ENCODE measurements at places on chromosomes 6 and 20.

DNA sequence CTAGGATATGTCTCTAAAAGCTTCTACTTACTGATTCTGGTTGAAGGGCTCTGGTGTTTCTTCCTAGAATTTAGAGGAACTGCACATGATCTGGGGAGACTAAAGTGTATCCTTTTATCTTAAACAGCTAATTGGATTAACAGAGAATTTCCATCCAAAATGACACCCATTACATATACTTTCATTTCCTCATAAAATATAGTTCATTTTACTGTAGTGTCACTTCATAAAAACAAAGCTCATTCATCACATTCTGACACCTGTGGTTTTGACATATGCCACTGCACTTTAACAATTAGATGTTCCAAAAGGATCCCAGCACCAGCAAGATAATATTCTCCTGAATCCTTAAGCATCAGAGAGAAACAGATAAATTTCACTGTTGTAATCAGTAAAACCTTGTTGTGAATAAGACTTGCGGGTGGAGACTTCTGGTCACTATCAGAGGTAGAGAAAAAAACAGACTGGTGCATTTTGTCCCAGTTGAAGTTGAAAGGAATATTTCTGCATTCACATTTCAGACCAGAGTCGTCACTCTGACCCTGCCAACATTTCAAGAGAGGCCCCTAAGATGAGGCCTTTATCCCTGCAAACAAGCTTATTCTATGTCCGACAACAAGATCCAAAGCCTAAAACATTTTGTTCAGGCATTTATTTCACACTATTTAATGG is 175.3 kb upstream of the BMP5 start:
- no peak for DNase-seq

GRCh38 chr6:2196079-2196679 is 49.2 kb downstream of the GMDS start:
- DNase-seq = no peak

DNA sequence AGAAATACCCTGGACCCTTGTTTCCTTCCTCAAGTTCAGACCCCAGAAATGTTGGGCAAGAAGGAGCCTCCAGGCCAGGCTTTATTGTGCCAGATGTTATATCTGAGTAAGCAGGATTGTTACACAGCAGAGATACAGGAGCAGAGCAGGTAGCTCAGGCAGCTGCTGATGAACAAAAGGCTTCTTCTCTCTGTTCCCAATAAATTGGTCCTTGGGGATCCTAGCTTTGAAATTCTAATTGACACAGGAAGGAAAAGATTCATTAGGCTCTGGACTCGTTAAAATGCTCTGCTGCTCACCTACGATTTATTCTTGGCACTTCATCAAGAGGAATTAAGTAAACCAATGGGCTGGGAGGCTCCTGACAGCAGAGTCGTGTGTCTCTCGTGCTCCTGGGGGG is 54.2 kb downstream of the RALY start:
- DNase-seq = no peak

DNA sequence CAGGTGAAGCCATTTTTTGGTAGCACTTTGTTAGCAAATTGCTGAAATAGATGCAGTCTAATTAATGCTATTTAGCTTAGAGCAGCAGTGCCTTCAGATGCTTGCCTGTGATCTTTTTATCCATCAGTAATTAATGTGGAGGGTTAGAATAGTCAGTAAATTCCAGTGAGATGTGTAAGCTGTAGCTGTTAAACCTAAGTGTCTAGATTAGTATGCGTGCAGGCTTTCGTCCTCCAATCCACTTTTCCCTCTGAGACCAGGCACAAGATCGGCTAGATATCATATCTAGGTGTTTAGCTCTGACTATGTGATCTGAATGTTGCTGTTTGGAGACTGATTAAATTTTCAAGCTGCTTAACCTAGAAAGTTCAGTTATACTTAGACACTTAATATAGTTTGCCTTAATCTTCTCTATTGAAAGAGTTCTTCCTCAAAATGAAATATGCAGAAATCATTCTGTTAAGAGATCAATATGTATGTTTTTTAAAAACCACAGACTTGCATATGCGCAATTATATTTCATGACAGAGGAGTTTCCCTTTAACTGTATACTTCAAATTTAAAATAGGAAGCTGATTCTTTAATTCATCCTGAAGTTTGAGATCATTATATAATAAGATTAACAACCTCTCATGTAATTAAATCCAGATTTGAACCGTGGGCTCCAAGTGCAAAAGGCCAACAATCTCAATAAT is 41.2 kb downstream of the XRN2 start:
- no peak for DNase-seq

DNA sequence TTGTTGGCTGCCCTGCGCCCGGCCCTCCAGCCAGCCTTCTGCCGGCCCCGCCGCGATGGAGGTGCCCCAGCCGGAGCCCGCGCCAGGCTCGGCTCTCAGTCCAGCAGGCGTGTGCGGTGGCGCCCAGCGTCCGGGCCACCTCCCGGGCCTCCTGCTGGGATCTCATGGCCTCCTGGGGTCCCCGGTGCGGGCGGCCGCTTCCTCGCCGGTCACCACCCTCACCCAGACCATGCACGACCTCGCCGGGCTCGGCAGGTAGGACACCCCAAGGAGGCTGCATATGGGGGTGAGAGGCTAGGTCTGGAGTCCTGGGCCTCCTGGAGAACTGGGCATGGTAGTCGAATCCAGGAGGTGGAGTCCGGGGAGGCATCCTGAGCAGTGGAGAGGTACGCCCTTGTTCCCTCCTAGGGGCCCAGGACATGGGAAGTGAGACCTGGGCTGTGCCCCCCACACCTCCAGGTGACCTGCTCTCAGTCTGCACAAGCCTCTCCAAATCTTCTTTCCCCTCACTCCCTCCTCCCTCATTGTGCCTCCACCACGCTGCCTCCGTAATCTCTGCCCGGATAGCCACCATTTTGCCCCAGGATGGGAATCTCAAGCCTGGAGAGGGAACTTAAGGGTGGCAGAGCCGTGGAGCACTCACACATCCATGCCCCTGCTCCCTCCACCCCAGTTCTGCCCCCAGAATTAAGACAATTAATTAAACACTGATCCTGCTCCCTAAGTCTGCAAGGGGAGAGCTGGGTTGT is 541 bp downstream of the CDC25B start:
- no peak for DNase-seq

- DNase-seq = no peak
Measured at GRCh38 chr6:161023316-161023715, 31.7 kb downstream of the MAP3K4 start.

DNA sequence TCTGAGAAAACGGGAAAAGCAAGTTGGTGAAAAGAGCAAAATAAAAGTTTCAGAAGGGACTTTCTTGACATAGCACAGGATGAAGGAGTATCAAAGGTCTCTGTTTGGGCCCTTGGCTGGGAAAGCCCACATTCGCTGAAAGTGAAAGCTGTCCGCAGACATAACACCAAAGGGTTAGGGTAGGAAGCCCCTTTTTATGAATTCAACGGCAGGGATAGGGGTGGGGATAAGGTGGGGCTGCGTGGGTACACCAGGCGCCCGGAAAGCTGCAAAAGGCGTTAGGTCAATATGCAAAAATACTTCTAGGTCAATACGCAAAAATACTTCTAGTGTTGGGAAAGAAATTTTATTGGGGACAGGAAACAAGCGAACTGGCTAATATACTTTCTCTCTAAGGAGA is 135.1 kb downstream of the OR2B2 start:
- DNase-seq = no peak

DNA sequence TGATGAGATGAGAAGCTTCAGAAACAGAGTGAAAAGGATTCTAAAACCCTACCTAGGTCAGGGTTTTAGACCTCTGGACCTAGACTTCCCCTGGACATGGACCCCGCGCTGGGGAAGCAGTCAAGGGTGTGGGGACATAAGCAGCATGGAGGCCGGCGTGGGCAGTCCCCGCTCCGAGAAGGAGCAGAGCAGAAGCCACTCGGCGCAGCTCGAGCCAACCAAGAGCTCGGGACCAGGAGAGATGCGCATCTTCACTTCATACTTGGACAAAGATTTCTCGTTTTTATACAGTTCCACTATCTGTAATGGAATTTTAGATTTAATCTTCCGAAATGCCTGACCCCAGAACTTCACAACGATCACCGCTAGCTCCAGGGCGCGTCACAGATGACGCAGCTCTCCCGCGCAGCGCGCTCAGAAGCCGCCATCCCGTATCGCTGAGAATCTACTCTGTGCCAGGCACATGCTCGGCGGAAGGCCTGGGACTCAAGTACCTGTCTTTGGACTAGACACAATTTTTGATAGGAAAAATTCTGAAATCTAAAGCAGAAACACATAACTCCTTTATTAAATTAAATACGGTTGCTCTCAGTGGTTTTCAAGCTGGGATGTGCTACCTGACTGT is 60.3 kb downstream of the WDR27 start:
- no peak for DNase-seq

DNA sequence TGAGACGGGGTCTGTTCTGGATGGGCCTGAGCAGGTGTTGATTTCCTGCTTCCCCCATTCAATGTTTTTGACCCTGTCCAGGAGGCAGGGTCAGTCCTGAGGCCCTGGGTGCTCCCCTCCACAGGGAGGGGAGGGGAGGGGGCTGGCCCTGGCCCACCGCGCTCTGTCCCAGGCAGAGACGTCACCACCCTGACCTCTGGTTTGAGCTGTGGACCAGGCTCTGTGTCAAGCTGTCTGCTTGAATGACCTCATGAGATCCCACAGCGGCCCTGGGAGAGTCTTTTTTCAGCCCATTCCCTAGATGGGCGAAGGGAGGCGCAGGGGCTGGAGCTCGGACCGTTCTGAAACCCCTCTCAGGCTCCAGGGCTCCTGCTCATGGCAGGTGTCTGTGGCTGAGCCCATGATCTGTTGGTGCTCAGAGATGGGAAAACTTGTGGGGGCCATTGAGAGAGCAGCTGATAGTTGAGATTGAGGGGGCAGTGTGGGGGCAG is 8.9 kb upstream of the LKAAEAR1 start:
- DNase-seq = no peak

DNA sequence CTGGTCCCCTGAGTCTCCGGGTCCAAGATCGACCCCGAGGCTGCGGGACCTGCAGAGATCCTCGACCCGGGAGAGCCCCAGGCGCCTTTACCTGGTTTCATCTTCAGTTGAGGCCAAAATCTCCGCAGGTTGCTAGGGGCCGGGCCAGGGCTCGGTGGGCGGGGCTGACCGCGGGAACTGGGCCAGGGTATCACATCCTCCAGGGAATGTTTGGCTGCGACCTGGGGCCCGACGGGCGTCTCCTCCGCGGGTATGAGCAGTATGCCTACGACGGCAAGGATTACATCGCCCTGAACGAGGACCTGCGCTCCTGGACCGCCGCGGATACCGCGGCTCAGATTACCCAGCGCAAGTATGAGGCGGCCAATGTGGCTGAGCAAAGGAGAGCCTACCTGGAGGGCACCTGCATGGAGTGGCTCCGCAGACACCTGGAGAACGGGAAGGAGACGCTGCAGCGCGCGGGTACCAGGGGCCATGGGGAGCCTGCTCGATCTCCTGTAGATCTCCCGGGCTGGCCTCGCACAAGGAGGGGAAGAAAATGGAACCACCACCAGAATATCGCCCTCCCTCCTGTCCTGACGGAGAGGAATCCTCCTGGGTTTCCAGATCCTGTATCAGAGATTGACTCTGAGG is 53.8 kb upstream of the POLR1H start:
- DNase-seq = no peak

DNA sequence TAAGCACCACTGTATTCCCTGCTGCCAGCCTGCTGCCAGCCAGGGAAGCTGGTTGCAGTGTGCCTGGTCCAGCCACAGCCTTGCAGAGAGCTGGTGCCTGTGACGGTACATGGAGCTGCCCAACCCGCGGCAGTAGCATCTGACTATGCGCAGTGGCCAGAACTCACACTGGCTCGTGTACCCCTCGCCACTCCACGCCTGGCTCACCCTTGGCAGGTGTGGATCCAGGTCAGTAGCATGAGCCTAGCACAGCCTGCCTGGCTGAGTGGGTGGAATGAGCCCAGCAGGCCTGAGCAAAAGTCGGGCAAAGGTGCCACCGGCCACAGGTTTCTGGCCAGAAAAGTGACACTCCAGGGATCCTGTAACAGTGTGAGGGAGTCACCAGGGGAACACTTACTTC is 361.7 kb upstream of the MAP3K7 start:
- DNase-seq = no peak

DNA sequence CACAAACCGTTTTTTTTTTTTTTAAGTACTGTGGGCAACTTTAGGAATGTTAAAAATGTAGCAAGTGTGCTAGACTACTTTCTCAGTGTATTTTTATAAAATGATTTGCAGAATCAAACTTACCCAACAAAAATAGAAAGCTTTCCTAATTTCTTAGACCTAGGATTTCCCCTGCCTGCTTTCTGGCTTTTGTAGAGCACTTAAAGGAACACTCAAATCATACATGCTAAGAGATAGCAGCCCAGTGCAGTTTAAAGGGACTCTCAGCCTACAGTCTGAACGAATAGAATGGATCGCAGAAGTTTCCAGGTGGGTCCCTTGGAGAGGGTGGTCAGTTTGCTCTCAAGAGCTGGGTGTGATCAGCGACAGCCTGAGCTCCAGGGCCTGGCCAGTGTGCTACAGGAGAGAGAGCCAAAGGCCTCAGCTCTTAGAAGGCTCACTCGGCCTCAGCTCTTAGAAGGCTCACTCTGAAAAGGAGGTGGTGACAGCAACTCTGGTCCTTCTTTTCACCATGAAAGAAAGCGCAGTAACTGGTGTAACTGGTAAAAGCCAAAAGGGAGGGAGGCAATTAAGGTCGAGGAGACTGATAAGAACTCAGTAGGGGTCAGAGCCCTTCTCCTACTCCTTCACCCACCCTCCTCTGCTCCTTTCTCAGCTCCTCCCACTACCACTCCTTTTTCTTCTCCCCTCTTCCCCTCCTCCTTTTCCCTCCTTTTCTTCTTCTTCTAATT is 142.4 kb downstream of the ZFP64 start:
- DNase-seq = peak; percentile 40

GRCh38 chr6:136566007-136566487 is 15.8 kb upstream of the MAP7 start:
- DNase-seq = no peak

DNA sequence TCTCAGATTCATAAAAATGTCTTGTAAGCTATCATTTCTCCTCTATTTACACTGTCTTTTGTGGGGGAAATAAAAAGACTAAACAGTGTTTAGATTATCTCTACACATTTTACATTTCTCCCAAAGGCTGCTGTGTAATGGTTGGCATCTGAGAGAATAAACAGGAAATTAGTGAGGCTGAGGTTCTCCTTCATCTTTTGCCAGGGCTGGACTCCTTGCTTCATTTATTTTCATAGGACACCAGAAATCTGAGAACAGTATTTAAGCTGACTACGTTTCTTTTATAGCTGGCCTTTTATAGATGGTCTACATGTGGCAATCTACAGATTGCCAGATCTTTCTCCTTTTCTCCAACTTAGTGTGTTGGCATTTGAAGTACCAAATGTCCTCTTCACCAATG is 41.5 kb downstream of the PLCB4 start:
- no peak for DNase-seq

GRCh38 chr6:9554806-9555205 is 860.1 kb downstream of the TFAP2A start:
- DNase-seq = no peak

- DNase-seq = no peak
Measured at GRCh38 chr20:7383216-7383615, 557.0 kb downstream of the HAO1 start.

DNA sequence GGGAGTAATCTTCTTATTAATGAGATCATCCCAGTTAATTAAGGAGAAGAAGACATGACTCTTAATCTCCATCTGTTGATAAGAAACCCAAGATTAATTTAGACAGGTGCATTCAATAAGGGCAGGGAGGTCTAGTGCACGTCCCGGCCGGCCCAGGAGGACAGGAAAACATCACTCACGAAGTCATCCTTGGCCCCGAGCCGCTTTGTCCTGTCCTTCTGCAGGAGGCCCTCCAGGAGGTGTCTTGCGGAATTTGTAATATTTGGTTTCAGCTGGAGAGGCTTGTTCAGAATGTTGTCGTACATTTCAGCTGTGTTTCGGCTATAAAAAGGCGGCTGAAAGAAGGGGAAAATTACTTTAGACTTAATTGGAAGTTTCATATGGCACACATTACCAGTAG is 118.4 kb upstream of the SLC2A12 start:
- DNase-seq = no peak

Measured in AG04449 (cell line).